SK-N-SH treated with all-trans-retinoic acid at 6 μM for 48 hours (cell line): ENCODE measurements at places on chromosomes 3 and 15.

- ATAC-seq: peak; percentile 53
Observed at GRCh38 chr3:49841126-49841696, 15.2 kb downstream of the TRAIP start.

DNA sequence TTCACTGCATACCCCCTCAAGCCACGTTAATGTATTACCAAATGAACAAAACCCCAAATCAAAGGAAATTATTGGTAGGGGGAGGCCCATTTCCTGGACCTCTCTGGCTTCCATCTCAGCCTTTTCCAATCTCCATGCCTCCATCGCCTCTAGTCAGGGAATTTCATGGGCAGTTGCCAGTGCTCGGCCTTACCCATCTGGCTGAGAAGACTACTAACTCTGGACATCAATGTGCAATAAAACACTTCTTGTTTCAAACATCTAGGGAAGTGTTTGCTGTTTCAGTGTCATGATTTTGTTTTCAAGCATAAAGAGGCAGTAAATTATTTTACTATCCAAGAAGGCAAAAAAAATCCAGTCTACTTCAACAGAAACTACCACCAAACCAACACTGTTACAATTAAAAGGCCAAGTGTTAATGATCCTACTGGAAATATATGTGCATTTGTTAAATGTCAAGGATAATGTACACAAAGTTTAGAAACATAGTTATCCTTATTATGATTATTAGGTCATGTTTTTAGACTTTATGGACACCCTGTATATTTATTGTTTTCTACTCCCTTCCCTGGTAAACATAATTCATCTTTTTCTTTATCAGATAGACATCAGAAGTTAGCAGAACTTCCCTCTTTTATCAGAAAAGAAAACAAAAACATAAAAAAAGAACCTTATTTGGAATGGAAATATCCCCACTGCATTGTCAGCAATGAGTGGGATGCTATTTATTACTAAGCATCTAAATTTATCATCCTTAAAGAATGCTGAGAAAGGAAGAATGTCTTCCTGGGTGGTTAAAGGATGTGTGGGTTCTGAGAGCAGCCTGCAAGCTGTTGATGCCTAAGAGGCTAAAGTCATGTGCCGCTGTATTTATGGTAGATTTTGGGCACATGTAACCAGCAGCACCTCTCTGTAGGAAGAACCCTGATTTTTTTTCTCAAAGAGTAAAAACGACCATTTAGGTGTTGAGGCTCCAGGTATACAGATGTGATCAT lies 15.2 kb downstream of the LDHAL6B start:
- ATAC-seq: peak; percentile 97

DNA sequence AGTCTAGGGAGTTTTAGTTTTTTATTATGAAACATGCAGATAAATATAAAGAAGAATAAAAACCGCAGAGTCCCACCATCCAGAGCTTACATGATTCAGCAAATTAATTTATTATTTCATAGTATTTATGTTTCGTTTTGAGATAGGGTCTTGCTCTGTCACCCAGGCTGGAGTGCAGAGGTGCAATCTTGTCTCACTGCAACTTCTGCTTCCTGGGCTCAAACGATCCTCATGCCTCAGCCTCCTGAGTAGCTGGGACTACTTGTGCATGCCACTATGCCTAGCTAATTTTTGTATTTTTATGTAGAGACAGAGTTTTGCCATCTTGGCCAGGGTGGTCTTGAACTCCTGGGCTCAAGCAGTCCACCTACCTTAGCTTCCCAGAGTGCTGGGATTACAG lies 13.6 kb downstream of the RNF13 start:
- no peak for ATAC-seq

DNA sequence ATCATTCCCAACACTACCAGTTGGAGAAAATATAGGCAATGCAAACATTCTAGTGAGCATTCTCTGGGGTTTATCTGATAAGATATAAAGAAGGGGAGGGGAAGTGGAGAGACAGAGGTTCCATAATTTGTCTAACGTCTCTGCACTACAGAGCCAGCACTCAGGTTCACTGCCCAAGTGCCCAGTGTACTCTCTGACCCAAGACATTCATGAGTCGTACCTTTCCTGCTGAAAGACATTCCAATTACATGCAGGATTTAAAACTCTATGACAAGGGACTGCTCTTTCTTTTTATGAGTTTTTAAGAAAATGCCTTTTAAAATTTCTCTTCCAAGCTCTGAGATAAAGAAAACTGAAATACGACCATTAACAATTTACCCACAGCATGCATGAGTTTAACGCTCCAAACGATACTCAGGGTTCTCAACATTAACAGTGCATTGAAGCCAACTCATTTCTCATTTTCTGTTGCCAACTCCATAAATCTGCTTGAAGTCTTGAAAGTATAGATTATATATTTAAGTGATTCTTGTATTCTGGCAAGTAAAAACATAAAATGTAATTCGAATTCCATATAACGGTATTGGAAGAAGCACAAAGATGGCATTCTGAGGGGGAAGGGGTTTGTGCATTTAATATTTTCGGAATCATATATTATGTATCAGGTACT lies 193.4 kb downstream of the SUCLG2 start:
- peak; percentile 42 for ATAC-seq

GRCh38 chr15:43212951-43213350 lies 7.9 kb downstream of the EPB42 start:
- no peak for ATAC-seq

DNA sequence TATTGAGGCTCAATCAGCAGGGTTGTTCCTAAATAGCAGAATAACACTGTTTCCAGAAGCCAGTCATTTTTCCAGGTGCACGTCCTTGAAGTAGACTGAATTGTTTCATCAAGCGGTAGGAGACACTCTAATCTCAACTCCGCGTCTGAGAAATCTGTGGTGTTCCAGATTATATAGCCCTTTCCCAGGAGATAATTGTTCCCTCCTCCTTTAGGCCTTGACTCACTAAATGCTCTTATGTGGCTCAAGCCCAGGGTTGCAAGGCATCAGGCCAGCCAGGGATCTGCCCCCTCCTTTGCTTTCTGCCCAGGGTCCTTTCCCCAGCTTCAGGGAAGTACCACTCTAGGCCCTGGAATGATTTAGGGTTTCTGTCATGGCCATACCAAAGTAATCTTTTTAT lies 5.7 kb upstream of the HLTF start:
- no peak; the same call in 2 of the 3 replicates for ATAC-seq

DNA sequence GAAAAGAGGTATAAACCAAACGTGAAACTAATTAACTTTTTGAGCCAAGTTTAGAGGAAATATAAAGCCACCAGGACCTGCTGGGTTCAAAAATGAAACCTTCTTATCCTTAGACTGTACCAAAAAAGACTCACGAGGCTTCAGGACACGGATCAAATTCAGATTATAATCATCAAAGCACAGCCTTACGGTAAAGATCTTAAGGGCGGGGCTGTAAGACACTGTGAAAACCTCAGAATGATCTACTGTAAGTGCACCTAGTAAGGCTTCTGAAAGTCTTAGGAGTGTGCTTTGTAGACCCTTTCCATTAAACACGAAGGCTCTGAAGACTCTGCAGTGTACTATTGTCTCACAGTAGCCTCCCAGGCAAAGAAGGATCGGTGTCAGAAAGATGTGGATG lies 26.8 kb downstream of the TARS3 start:
- no peak for ATAC-seq

GRCh38 chr3:152853196-152853595 lies 18.3 kb downstream of the P2RY1 start:
- ATAC-seq: no peak

DNA sequence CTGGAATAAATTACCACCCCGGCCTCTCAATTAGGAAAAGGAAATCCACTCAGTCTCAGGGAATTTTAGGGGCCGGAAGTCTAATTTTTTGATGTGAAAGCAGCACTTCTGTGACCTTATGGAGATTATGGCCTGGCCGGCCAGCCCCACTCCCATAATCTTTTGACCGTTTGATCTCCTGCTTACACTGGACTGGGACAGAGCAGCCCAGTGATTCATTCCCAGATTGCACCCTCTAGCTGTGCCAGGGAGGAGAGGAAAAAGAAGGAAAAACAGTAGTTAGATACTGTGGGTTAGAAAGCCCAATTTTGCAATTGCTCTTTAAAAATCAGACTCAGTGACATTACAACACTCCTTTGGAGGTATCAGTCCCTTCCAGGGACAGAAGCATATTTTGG lies 32.4 kb downstream of the GJD2 start:
- peak; percentile 87 for ATAC-seq
